ENCODE measurements at places on chromosomes 12 and 14.

GRCh38 chr14:70086685-70087379 lies 101.9 kb downstream of the SLC8A3 start:
- no peak for DNase-seq

DNA sequence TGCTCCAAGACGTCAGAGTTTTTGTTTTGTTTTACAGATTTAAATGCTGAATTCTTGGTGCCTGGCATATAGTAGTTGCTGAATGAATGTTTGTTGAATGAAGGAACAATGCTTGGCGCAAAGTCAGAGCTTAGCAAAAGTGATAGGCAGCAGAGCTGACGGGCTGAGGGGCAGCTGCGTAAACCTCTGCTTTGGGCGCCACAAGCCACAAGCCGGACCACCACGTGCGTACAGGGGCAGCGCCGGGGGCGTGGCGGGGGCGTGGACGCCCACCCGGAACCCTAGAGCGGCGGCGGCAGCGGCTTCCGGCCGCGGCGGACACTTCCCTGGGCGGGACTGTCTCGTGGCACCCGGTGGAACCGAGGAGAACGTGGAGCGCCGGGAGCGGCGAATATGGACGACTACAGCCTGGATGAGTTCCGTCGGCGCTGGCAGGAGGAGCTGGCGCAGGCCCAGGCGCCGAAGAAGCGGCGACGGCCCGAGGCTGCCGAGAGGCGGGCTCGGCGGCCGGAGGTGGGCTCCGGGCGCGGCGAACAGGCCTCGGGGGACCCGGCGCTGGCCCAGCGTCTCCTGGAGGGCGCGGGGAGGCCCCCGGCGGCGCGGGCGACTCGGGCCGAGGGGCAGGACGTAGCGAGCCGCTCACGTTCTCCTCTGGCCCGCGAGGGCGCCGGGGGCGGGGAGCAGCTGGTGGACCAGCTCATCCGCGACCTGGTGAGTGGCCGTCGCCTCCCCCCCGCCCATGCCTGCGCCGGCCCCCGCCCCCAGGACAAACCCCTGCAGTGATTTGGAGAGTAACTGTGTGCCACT lies at the start of gene FBXW8:
FBXW8 (plus strand) TSS at position 306 of the 807 bp plus-strand sequence; CDS start at position 394, 88 bp downstream.
- peak; percentile 41 for DNase-seq

DNA sequence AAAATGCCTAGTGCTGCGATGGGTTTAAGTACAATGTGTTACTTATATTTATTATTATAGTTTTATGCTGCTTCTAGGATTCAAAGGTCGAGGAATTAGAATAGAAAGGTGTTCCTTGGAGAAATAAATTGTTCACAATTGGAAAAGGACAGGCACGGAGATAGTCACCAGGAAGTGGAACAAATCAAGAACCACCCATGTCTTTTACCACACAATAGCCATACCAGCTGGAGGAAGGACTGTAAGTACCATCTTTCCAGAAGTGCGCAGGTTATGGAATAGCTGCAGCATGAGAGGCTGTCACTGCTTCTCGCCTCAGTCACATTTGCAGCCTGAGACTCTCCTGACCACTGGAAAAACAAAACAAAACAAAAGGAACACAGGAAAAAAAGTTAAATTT lies 40.5 kb upstream of the MANSC4 start:
- no peak for DNase-seq

GRCh38 chr12:106357549-106358395 lies at the start of gene POLR3B:
Gene POLR3B, plus strand, starts transcription at chr12:106357748. Its CDS starts 132 bp downstream, at chr12:106357880.
- DNase-seq, result peak; percentile 93

DNA sequence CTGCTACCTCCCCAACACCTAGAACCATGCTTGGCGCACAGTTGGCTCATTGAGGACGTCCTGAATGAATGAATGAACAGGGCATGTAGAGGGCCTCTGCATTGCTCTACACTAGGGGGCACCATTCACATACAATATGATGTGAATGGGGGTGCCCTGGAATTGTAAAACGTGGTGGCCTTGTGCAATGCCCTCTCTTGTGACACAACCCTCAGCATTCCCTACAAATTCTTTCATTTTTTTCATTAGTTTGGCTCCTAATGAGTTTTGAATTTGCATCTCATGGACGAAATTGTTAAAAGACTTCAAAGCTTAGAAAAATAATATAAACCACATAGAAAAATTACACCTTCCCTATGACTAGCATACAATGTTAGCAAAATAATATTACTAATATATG lies 2.3 kb upstream of the DIO2 start:
- DNase-seq, result no peak

DNA sequence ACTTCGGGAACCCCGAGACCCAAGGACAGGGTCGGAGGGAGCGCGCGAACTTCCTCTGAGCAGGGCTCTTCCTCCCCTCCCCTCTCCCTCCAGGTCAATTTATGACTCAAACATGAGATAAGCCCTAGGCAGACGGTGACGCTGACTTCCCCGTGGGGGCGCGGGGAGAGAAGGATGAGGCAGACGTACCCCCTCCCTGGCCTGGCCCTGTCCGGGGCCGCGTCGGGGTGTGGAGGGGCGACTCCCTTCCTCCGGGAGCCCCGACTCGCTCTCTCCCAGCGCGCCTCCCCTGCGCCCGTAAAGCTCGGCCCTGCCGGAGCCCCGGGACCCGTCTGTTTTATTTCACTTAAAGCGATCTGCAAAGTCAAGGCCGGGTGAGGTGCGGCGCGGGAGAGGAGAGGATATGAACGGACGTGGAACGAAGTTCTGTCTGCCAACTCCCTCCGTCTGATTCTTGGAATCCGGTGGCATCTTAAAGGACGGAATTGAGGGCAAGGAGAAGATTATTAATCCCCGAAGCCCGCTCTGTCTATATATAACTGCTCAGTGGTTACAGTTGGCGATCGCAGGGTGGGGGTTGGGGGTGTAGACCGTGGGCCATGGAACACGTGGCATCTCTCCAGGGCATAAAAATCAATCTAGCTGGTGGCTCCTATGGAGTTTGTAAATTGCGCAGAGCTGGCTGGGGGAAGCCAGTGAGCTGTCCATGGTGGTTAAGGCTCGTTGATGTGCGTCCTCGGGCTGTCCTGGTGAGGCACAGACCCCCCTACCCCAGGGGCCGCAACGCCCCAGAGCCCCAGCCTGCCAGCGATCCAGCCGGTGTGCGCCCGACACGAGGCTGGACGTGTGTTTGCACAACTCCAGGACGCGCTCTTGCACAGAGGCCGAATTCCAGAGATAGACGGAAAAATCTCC lies 2.9 kb upstream of the PTHLH start:
- no peak for DNase-seq

GRCh38 chr14:90714811-90715210 lies 101.4 kb downstream of the TTC7B start:
- no peak for DNase-seq

Data from activated gamma-delta T cell treated with anti-CD3 and anti-CD28 coated beads, Interleukin-2, amount 50 U/mL, for 16 hours (primary cell).